ENCODE measurements at places on chromosomes 12 and 14. TPM values are rescaled to one million over a fixed set of nuclear protein-coding genes. Genes with fewer than 3 reads are reported as not detected.

DNA sequence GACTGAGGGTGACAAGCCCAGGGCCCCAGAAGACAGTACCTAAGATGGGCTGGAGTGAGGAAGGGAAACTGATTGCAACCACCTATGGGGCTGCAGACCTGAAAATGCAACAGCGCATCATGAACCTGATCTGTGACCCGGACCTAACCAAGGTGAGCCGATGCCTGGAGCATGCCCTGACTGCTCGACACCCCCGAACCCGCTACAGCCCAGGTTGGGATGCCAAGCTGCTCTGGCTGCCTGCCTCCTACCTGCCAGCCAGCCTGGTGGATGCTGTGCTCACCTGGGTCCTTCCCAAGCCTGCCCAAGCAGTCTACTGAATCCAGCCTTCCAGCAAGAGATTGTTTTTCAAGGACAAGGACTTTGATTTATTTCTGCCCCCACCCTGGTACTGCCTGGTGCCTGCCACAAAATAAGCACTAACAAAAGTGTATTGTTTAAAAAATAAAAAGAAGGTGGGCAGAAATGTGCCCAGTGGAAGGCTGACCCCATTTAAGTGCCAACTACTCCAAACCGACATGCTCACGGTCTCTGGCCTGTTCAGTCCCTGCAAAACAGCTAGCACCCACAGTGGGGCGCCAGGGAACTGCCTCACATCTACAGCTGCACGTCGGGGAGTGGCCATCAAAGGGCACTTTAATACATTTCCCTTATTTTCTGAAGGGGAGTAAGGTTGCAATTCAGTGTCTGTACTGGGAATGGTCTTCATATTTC lies 4.2 kb downstream of the RDH5 start:
- no peaks in the 10 kb centered on the region for H3K27me3 ChIP-seq
- H3K27ac ChIP-seq: 0 out of 2 replicates have a peak overlapping the region, but pooled peaks have one; percentile 10
- H3K4me3 ChIP-seq: no peak overlapping the region

DNA sequence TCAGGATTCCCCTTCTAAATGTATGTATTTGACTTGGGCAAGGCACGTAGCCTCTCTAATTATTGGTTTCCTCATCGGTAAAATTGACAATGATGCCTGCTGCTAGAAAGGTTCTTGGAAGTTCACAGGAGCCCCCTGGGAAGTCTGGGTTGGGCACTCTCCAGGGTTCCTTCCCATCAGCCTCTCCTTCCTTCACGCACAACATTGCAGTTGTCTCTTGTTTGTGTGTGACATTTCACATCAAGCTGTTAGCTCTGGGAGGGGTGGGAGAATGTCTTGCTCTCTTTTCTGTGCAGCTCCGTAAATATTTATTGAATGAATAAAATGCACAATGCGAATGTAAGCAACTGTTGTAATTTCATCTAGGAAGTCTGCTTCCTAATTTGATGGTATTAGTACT lies 153.2 kb upstream of the PRICKLE1 start:
- no peak for DNase-seq
- H3K27me3 ChIP-seq: no peaks in the 10 kb centered on the region

- no peak for DNase-seq
- no peak overlapping the region for H3K4me3 ChIP-seq
- H3K27me3 ChIP-seq: no peaks in the 10 kb centered on the region
- H3K27ac ChIP-seq: no peak overlapping the region
- H3K4me1 ChIP-seq: peaks cover 5% of the 10 kb centered on the region
These were observed 30.4 kb upstream of the PLEK2 start for GRCh38 chr14:67442139-67442906.

OVCH1 gene
- total RNA-seq: not detected

- no peaks in the 10 kb centered on the region for H3K36me3 ChIP-seq
- DNase-seq: no peak
- H3K27me3 ChIP-seq: no peaks in the 10 kb centered on the region
- no peak overlapping the region for H3K27ac ChIP-seq
- no peaks in the 10 kb centered on the region for H3K4me1 ChIP-seq
- no peak overlapping the region for H3K4me3 ChIP-seq
These were observed 870.2 kb upstream of the TMEM132C start for GRCh38 chr12:127396734-127397133.

KRT72 gene
- total RNA-seq: not detected

PABPN1 gene
- total RNA-seq: 126 TPM

SPIC gene
- not detected for total RNA-seq

DNA sequence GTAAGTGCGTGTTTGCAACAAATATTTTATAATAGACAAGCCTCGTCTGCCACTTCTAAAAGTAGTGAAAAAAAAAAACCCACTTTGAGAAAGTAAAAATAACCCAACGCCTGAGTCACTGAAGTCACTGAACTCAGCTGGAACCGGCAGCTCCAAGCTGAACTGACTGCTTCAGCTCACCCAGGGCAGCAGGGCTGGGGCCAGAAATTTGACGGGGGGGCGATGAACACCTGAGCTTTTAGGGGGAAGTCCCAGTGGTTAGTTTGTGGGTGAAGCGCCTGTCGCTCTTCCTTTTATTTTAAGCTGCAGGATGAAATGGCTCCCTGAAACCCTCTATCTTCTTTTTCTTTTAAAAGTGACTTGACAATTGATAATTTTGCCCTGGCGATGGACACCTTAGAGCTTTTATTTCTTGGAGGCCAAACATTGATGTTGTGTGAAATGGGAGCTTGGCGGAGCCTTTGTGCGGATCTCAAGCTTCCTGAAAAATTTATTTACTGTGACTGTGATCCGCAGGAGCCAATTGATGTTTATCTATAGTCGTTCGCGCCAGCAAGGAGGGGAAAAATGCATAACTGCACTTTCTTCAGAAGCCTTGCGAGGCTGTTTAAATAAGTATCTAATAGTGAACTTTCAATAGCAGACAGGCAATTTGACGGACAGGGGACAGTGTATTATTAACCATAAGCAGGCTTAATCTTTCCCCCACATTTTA lies 173.2 kb upstream of the MYL2 start:
- H3K4me1 ChIP-seq: no peaks in the 10 kb centered on the region
- no peaks in the 10 kb centered on the region for H3K27me3 ChIP-seq
- H3K27ac ChIP-seq: no peak overlapping the region
- no peak for DNase-seq

Measured in Karpas-422 (cell line).